ENCODE measurements at places on chromosomes 6 and 20.

GRCh38 chr6:31465718-31466117 is 32.2 kb upstream of the MICB start:
- DNase-seq, result no peak

DNA sequence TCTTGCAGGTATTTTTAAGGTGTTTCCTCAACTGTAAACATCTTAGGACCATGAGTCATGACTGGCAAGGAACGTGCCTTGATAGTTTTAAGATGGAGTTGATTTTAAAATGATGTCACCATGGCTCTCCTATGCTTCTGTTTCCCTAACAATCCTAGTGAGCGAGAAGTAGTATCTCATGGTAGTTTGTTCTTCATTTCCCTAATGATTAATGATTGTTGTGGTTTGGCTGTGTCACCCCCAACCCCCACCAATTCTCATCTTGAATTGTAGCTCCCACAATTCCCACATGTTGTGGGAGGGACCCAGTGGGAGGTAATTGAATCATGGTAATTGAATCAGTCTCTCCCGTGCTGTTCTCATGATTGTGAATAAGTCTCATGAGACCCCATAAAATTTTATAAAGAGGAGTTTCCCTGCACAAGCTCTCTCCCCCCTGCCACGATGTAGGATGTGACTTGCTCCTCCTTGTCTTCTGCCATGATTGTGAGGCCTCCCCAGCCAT is 16.8 kb upstream of the BNIP5 start:
- no peak for DNase-seq

GRCh38 chr6:166341977-166342348 is 382 bp downstream of the SFT2D1 start:
- peak; percentile 23 for DNase-seq

- no peak for DNase-seq
Observed at GRCh38 chr6:156585859-156586258, 191.3 kb upstream of the ARID1B start.

DNA sequence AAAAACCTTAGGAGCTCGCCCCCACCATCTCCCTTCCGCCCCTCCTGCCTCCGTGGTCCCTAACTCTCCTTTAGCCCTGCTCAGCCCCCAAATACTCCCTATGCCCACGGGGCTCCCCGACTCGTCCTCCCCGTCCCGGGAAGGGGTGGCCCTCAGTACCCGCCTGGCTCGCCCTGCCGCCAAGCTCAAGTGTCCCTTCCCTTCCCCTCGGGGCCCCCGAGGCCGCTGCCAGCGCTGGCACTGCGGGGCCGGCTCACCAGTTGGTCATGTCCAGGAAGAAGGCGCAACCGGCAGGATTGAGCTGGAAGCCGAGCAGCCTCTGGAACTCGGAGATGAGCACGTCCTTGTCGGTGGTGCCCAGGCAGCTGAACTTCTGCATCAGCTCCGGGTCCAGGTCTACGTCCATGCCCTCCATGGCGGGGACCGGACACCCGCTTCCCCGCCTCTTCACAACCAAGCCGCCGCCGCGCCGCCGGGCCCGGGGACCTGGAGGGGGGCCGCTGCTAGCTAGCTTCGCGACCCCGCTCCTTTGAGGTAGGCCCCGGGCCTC is 303 bp downstream of the ILRUN start:
- no peak for DNase-seq

- DNase-seq, result no peak
Observed at GRCh38 chr6:155795173-155795796, 339.6 kb upstream of the NOX3 start.

DNA sequence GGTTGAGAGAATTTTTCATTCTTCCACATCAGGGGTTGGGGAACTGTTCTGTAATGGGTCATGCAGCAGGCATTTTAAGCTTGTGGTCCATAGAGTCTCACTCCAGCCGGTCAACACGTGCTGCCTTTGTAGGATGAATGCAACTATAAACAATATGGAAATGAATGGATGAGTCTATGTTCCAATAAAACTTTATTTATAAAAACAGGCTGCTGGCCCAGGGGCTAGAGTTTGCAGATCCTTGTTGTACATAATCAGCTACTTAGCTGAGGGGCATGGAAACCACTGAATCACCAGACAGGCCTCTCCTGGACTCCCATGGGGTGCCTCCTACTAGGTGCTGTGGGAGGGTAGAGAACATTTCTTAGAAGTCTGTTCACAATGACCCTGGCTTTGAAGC is 243.4 kb downstream of the BMP7 start:
- no peak for DNase-seq

DNA sequence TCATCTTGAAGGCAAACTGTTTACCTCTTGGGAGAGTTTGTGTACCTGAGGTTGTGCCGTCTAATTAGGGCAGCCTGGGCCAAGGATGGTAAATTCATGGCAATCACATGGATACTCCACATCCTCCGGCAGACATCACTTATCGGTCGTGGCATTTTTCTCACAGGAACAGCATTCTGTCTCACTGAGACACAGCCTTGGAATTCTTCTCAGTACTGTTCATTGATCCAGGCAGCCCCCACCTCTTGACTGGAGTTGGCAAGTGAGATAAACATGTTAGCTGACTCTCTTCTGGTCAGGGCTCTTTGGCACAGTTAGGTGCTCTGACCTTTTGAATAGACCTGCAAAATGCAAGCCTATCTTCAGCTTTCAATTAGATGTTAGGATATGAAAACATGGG is 511.4 kb upstream of the FLRT3 start:
- DNase-seq, result no peak

GRCh38 chr6:169159331-169159730 is 94.3 kb downstream of the THBS2 start:
- DNase-seq, result no peak

- DNase-seq, result no peak
Observed at GRCh38 chr6:123658848-123659247, 22.1 kb upstream of the TRDN start.

DNA sequence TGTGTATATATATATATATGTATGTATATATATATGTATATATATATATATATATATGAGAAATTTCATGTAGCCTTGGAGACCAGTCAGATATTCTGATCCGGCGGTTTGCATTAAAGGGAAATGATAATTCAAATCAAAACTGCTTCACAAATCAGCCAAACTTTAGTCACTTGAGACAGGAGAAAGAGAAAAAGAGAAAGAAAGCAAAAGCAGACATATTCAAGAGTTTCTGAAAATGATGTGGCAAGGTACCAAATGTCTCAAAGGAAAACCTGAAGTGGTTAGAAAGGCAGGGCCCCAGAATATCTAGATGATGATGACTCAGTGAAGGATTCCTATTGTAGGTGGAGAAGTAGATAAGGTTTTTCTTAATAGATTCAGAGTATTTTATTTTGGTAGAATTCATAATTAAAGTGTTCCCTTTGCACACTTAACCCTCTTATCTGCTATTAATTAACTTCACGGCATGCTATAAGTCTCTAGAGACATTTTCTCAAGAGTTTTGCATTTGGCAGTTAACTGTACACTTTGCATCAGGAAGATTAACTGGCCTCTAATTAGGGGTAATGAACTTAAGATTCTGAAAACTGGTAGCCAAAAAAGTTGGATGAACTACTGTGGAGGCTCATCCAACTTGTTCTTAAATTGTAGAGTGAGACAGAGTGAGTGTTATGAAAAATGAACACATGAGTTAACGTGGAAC is 50.1 kb upstream of the ASF1A start:
- DNase-seq, result no peak

DNA sequence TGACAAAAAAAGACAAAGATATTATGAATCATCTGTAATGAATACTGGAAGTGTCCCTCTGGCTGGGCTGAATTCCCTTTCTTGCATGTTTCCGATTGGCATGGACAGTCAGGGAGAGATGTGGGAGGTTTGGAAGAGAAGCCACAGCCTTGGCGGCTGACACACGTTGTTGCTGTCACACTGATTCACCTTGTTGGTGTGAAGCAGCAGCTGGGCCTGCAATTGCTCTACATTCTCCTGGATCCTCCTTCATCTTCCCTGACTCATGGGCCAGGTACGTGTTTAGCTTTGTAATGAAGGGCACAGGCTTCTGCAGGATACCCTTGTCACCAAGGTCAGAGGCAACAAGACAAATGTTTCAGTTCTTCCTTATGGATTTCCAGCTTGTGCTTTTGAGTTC is 13.4 kb upstream of the SMIM8 start:
- DNase-seq, result no peak

DNA sequence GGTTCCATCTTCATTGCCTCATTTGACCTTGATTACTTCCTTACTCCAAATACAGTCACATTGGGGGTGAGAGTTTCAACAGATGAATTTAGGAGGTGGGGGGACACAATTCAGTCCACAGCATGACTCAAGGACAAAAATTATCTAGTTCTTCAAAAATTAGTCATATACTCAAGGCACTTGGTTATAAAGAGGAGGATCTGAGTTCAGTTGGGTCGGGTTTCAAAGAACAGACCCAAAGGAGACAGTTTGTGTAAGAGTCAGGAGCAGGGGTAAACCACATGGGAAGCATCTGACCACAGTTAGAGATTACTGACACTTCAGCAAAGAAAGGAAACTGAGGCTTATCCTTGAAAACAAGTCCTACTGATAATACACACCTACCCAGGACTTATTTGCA is 138.0 kb downstream of the TBC1D7 start:
- no peak for DNase-seq

DNA sequence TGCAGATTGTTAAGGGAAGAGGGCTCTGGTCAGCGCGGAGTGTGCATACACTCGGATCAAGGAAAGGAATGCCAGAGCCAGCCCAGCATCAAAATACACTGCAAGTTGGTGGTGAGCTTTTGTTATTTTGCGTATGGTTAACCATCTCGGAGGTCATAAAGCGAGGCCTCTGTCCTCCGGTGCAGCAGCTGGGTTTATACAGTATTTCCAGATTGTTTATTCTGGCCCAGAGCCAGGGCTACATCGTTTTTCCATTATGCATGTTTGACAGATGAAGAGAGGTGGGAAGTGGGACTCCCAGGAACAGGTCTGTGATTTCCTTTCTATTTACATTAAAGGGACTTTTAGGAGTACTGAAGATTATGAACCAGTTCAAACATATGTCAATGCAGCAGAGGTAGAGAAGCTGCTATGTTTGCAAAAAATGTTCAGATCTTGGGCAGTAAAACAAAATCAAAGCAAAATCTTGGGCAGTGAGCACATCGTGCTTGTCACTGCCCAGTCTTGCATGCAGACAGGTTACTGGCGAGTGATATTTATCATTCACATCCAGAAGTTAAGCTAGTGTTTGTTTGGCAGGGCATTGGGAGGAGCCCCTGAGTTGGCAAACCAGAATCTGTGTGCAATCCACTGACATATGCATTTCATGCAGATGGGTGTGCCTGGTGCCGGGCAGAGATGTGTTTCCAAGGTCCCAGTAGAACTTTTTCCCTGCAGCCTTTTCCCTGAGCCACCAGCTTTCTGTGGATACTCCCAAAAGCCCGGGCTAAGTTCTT is 256.3 kb upstream of the TAB2 start:
- DNase-seq, result no peak

GRCh38 chr6:40426346-40427066 is 160.7 kb downstream of the LRFN2 start:
- no peak for DNase-seq

DNA sequence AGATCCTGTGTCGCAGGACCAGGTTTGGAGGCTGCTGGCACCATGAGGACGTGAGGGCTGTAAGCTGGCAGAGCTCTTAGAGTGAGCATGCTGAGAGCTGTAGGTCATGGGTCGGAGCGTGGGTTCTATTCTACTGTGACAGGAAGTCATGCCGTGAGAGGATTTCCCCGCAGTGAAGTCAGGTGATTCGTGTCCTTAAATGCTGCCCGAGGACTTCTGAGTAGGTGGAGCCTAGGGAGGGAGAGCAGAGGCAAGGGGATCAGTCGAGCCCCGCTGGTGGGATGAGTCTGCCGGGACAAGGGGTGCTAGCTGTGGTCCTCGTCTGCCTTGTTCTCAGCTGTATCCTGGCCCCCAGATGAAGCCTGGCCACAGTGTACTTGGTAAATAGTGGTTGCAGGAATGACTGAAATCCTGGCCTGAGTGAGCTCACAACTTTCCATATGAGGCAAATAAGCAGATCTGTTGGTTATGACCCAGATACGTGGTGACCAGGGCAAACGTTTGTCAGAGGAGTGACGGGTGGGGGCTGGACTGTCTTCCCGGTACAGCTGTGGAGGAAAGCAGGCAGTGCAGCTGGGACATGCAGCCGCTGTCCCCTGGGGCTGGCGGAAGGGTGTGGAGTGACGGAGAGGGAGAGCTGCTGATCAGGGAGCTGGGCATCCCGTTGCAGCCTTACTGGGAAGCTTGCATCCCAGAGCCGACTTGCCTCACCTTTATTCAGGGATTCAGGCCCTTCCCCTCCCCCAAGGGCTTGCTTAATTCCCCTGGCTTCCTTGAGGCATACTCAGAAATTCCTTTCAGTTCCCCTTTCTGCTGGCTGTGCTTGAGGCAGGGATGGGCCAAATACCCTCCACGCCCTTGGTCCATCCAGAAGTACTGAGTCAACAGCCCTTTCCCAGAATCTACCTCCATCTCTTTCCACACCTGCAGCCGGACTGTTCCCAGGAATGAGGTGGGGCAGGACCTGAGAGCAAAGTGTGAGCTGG is 250.9 kb upstream of the RREB1 start:
- DNase-seq, result peak; percentile 55

GRCh38 chr6:141562186-141562811 is 570.4 kb upstream of the GJE1 start:
- no peak for DNase-seq

DNA sequence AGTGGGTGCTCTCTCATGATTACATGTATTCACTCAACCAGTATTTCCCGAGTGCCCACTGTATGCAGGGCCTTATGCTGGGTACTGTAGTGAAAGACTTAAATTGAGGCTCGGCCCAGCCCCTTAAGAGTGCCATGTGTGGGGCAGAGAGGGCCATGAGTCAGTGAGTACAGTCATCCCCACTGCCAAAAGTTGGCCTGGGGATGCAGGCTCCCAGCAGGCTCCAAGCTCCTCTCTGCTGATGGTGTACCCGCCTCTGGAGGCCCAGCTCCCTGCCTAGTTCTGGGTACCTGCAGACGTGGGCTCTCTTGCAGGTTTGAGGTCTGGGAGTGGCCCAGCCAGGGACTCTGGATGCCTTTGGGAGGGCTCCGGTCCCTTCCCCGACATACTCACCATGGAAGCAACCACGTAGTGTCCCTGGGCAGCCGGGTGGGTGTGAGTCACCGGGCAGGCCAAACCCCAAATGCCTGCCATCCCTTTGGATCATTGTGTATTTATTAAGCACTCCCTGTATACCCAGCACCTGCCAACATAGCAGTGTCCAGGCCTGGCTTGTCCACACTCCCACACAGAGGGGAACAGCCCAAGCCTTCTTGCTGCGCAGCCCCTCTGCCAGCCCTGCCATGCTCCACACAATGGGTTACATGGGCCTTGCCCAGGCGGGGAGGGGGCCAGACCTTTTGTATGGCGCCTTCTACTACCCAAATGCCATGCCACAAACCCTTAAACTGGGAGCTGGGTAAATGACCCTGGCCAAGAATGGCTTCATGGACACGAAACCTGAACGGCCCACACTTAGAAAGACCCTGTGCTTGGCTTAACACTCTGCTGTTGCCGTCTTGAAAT is 153.6 kb downstream of the VEGFA start:
- DNase-seq, result no peak

GRCh38 chr20:33828967-33829560 is 17.9 kb downstream of the CHMP4B start:
- DNase-seq, result no peak

Measured in stimulated activated CD4-positive, alpha-beta T cell treated with anti-CD3 and anti-CD28 coated beads, Interleukin-2, amount 100 ng/mL, for 24 hours (primary cell).